ENCODE measurements at places on chromosomes 5 and 9. TPM values are rescaled to one million over a fixed set of nuclear protein-coding genes. Genes with fewer than 3 reads are reported as not detected.

DNA sequence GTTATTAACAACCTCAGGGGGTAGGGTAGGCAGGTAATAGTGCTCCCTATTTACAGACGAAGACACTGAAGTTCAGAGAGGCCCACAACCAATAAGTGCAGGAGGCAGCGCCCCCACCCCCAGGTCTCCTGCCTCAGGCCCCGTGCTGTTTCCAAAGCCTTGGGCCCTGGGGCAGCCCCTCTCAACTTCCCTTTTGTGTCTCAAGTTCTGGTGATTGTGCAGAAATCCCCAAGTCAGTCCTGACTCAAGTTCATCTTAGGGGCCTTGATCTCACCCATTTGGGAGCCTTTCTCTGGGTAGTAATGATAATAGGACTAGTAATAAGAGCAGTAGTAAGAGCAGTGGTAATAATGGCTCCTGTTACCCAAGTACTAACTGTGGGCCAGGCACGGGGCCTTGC, 35.5 kb upstream of the ASS1 start:
- no peak for DNase-seq

HACD4 gene
- 28.7 TPM for polyA plus RNA-seq

TRIP13 gene
- 0.18 TPM for polyA plus RNA-seq

DNA sequence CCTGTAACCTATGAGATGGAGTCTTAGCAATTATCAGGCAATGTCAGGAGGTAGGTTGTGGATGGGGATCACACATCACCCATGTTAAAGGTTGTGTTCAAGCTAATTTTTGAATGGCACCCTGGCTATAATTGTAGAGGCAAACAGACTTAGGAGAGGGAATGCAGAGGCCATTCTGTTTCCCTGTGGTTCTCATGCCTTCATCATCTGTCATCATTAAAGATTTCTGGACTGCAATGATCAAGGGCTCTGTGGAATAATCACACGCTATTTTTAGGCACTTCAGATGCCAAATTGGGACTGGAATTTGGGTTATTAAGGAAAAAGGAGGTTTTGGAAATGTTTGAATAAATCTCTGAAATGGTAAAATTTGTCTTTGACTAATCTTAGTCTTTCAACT, 1065.4 kb downstream of the TAF11L14 start:
- DNase-seq: no peak

DNA sequence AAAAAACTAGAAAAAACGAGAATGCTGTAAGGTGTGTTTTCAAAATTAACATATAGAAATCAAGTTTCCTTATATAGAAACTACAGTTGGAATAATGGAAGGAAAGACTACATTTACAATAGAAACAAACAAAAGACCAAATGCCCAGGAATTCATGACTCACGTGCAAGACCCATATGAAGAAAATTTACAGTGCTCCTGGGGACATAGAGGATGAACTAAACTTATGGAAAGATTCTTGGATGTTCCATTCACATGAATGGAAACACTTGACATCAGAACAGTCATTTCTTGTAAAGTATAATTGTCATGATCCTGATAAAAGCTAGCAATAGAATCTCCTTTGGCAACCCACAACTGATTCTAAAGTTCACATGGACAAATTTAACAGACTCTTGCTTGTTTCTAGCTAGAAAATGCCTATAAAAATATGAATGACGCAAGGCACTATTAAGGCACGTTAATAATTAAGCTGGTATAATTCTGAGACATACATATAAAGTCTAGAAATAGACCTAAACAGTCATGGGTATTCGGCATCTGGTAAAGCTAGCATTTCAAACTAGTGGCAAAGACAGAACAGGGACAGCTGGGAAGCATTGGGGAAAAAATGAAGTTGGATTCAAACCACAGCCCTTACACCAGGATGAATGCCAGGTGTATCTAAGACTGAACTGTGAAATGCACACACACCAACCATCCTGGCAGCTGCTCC, 5.1 kb upstream of the ZFP62 start:
- no peak for DNase-seq

DNA sequence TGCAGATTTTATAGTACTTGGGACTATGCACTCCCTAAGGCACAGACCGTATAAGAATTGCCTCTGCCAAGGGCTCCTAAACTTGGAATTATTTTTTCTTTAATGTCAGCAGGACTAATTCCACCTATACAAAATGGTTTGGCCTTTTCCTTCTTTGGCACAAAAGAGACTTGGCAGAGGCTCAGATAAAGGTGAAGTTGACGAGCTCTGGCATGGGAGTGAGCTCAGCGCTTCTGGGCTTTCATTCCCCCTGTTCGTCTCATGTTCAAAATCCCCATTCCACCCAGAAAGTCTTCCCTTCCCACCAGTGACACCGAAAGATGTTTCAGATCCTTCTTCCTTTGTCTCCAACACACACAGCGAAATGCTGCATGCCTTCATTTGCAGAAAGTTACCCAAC, 61.2 kb downstream of the F2RL2 start:
- no peak for DNase-seq

TAF1L gene
- polyA plus RNA-seq: not detected

GRCh38 chr9:90868555-90868954, 66.9 kb downstream of the SYK start:
- peak; percentile 37 for DNase-seq

DNA sequence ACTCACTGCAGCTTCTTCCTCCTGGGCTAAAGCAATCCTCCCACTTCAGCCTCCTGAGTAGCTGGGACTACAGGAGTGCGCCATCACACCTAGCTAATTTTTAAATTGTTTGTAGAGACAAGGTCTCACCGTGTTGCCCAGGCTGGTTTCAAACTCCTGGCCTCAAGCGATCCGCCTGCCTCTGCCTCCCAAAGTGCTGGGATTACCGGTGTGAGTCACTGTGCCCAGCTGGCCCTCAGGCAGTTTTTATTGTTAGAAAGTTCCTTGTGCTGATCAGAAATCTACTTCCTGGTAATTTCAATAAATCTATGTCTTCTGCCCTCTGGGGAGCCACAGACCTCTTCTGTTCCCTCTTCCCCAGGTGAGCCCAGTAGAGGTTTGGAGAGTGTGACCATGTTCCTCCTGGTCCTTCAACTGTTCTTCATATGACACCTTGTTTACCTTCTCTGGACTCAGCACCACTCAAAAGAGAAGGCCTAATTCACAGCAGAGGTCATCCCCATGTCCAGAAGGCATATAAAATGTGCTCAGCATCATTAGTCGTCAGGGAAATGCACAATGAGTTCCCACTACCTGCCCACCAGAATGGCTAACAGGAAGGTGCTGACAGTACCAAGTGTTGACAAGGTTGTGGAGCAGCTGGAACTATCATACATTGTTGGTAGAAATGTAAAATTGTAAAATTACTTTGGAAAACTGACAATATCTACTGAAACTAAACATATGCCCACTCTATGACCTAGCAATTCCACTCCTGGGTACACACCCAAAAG, 10.4 kb downstream of the TMOD1 start:
- DNase-seq: peak; percentile 20

GARIN3 gene
- polyA plus RNA-seq: not detected

DNA sequence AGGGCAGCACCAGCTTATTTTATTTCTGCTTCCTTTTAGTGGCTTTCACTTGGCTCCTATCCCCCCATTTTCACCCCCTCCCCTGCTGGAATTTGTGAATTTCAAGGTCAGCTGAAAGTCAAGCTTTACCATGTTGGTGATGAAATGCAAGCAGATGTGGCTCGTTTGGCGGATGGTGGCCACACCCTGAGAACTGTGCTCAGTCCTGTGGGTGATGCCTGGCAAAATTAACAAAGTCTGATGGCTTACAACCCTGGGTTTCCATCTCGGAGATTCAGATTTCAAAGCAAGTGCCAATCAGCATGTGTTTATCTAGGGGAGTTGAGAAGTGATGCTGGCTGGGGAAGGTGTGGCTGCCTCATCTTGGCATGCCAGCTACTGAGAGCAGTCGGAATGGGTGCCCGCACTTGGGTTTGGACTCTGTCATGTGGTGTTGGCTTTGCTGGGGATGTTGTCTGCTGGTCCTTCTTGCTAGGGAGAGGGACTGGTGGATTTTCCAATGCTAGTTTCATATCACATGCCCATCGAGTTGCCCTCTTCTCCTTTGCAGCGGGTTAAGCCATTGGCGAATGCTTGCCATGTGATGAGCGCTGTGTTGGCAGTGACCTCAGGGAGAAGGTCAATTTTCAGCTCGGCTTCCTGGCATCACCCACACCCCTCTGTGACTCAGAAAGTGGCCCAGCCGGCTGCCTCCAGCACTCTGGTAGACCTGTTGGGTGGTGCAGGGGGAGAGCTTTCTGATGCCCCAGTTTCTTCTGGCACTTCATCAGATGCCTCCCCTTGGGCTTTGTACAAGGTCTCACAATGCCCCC, 77.0 kb upstream of the PITX1 start:
- DNase-seq: no peak

FAM221B gene
- 0.05 TPM for polyA plus RNA-seq

CARD19 gene
- polyA plus RNA-seq: 130 TPM
